ENCODE measurements at places on chromosomes 4 and X. TPM values are rescaled to one million over a fixed set of nuclear protein-coding genes. Genes with fewer than 3 reads are reported as not detected.

DNA sequence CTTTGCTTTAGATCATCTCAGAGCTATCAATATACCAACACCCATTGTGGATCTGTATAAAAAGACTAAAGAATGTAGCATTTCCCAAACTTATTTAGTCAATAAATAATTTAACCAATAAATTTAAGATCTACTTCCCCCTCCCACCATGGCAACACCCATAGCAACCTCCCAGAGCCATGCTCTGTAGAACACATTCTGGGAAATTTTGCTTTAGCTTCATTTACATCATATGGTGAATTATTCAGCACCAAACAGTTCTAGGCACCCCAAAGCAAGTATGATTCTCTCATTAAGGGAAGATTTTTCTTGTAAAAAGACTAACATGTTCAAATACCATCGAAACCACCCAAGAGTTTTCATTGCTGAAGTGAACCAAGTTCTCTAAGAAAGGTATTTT lies 80.5 kb upstream of the GPR34 start:
- DNase-seq: no peak

DNA sequence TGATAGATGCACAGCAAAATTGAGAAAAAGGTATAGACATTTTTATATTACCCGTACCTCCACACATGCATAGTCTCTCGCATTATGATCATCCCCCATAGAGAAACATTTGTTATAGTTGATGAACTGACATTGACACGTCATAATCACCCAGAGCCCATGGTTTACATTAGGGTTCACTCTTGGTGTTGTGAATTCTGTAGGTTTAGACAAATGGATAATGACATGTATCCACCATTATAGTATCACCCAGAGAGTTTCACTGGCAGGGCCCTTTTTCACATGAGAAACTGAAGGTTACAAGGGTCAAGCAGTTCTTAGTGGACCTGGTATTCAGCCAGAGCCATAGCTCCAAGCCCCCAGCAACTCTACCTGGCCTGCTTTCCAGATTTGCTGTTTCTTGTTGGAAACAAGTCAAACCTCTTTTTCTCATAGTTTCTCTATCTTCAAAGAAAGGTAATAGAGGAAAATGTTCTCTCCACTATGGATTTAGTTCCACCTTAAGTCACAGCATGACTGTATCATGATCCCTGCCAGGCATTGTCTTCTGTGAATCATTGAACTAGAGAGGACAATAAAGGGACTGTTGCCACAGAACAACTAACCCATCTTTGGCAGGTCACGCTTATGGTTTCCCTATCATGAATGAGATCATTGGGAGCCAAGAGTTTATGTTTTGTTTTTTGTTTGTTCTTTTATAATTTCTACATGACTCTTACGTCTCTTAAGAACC lies 64.0 kb downstream of the HHIP start:
- no peak for DNase-seq

DNA sequence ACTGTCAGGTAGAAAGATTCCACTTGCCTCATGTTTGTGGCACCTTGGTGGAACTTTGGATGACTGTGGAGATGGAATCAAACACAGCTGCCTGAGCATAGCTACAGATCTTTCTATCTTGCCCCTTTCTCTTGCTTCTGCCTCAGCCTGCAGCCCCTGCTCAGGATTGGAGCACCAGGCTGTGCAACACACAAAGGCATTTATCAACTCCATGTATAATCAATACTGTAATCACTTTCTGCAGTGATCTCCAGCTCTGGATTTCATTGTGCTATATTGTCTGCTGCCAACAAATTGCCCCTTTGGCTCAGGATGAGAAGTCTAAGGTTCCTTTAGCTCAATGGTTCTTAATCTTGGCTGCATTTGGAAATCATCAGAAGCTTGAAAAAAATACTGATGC lies 86.3 kb upstream of the PRPS1 start:
- DNase-seq: no peak

GRCh38 chr4:85701861-85702321 lies 226.9 kb downstream of the ARHGAP24 start:
- DNase-seq: no peak

DNA sequence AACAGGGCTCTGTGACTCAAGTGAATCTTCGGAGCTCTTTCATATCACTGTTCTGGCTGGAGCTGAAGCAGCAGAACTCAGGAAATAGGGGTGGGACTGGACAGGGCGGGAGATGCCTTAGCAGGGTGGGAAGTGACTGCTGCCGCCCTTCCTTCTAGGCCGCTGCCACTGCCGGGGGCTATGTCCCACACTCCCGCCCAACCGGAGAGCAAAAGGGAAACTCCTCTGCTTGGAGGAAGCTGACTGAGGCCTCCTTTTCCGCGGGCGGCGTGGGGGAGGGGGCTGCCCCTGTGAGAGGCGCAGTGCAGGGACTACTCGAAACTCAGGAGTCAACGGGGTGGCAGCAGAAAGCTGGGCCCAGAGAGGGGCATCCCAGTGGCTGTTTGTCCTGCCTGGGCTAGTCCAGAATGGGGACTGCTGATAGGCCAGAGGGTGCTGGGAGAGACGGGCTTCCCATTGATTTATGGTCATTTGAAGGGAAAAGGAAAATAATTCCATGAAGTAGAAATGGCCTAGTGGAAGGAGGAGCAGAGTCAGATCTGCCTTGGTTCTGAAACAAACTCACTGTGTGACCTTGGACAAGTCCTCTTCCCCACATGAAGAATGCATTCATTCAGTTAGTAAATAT lies 36.9 kb downstream of the STARD8 start:
- DNase-seq: peak; percentile 33

- no peak for DNase-seq
Observed at GRCh38 chr4:3246458-3247398, 2.2 kb upstream of the MSANTD1 start.

DNA sequence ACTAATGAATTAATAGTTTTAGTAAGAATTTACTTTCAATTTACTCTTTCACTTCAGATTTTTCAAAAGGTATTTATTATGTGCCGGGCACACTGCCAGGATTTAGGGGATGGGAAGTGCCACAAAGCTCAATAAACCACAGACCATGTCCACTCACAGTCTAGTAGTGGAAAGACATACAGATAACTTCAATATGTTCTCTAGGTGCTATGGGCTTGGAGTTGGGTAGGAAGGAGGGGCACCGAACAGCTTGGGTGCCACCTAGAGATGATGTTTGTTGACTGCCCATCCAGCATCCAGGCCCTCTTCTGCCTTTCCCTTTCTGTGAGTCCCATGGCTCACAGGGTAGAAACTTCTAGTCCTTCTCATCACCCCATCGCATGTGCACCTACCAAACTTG lies 17.8 kb downstream of the MFAP3L start:
- no peak for DNase-seq

GRCh38 chrX:57587062-57587461 lies 4.7 kb upstream of the ZXDB start:
- DNase-seq: no peak

DNA sequence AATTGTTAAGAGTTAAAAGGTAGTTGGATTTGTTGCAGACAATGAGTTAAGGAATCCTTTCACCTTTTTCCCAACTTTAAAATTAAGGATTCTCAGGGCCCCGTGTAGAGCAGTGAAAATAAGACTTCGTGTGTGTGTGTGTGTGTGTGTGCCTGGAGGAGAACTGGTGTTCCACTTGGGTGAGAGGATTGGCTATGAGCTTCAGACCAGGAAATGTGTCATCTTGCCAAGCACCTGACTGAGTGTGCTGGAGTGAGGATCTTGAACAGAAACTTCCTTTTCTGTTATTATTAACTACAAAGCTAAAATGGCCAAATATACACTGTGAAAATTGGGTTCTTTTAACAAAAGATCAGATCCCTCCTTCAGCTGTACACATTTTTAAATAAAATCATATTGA lies 113.1 kb upstream of the VCX2 start:
- no peak for DNase-seq

DNA sequence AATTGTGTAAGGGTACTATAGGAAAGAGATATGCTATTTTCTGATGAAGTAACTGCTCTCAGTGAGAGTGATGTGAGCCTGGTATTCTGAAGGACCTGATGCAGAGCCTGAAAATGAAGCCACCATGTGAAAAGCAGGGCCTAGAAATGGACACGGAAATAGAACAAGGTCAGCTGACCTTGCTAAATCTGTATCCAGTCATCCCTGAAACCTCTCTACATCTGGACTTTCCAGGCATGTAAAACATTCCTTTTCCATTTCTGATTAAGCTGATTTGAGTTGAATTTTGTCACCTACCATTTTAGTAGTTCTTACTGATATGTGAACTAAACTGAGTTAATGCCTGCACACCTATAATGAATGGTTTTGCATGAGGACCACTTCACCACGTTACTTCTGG lies 72.4 kb upstream of the NEIL3 start:
- no peak for DNase-seq

DNA sequence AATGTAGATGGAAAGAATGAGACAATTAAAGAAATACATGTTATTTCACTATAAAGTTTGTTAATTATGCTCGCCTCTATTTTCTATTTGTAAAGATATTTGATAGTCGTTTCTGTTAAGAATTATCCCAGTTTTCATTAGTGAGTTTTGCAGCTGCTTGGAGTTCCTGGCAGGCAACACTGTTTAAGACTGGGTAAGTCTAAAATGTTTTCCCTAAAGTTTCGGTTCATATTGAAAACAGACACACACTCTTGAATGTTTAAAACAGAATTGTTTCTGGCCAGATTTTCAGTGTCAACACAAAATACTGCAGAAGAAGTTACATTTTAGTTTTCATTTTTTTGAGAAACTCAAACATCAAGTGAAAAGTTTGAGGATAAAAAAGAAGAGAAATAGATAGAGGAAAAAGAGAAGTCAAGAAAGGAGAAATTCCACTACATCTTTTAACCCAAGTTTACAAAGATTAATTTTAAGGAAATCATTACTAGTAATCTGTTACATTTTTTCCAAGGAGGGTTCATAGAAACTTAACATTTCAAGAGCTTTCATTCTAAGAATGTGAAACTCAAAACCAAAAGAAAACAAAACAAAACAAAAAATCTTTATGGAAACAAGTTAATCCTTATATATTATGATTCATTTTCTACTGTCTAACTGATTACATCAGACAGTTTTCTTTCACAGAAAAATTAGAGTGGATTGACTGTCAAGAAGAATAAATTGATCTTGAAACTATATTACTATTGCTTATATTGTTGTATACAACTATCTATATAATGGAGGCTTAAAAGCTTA lies 305.5 kb downstream of the FAT4 start:
- no peak for DNase-seq

Gene ANK2
- 3.1 TPM for polyA plus RNA-seq

Gene CORIN
- polyA plus RNA-seq: not detected

Gene STARD8
- polyA plus RNA-seq: 2.9 TPM

Gene DNAJB14
- polyA plus RNA-seq: 8.3 TPM

Gene PDGFRA
- polyA plus RNA-seq: 3.5 TPM

Gene GDPD2
- not detected for polyA plus RNA-seq

Gene ATRX
- polyA plus RNA-seq: 11.3 TPM

Gene POLN
- polyA plus RNA-seq: 3.6 TPM

All from pancreas (tissue), 10 donors.